ENCODE measurements at places on chromosomes 2 and 18.

DNA sequence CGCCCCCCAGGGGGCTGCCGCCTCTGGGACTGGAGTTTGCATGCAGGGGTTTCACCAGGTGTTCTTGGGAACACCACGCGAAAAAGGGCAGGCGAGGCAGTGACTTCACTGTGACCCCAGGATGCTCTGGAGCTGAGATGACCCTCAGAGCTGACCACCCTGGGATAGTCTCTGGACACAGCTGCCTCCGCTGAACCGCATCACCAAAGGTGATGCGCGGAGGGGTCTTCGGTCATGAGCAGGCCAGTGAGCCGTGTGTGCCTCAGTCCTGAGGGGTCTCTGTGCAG is 17.5 kb downstream of the GPR35 start:
- DNase-seq = no peak

- DNase-seq = no peak
These were observed 8.2 kb downstream of the STK36 start for GRCh38 chr2:218680061-218680460.

DNA sequence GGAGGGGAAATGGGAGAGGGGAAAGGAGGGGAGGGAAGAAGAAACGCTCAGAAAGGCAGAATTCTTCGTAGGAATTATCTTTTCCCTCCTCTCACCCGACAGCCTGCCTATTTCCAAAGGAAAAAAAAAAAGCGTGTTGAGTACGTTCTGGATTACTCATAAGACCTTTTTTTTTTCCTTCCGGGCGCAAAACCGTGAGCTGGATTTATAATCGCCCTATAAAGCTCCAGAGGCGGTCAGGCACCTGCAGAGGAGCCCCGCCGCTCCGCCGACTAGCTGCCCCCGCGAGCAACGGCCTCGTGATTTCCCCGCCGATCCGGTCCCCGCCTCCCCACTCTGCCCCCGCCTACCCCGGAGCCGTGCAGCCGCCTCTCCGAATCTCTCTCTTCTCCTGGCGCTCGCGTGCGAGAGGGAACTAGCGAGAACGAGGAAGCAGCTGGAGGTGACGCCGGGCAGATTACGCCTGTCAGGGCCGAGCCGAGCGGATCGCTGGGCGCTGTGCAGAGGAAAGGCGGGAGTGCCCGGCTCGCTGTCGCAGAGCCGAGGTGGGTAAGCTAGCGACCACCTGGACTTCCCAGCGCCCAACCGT is at the start of gene GAD1:
Gene GAD1, plus strand, starts transcription at position 384 of the 589 bp plus-strand sequence. CDS start 1,705 bp downstream, outside the sequence.
- peak; percentile 36 for DNase-seq

DNA sequence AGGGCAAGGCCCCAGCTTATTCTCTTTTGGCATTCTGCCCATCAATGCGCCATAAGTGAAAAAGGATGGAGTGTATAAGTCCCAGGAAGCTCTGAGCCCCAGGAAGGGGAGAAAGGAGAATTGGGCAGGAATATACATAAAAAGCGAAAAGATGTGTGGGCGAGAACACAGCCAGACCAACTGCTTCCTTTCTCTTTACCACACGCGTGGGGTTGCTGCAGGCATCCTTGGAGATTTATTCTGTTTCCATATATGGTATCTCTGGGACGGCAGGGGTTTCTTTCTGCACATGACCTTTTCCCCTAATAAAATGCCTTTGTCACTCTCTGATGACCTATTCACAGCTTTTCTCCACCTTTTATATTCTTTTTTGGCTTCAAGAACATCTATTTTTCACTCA is 440.5 kb downstream of the NBAS start:
- DNase-seq = no peak

DNA sequence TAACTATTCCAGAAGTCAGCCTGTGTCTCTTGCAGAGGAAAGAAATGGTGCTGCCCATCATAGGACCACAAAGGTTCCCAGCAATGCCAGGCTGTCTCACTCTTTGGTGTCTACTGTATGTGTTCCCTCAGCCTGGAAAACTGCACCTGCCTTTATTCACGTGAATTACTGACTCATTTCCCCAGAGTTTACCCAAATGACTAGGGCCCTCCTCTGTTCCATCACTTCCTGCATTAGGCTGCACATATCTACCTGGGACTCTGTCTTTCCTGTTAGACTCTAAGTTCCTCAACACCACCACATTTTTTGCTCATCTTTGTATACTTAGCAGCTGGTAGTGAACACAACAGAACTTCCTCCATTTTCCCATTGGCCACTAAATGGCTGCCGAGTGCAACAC is 188.3 kb downstream of the FHOD3 start:
- DNase-seq = no peak

- no peak for DNase-seq
These were observed 440.4 kb downstream of the CCDC85A start for GRCh38 chr2:56624181-56624580.

DNA sequence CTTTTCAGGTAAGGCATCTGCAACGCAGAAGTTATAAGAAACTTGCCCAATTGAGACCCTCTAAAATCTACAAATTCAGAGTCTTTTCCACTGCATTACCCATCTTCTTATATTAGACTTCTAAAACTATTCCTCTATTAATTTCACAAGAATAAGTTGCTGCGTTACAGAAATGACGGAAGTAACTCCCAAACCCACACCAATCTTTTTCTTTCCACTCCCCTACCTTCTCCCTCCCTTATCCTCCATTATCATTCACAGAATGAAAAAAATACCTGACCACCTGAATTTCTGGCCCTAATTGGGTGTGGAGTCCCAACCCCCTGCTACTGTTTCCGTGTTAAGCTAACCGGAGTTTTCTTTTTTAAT is 689 bp downstream of the RPRD1A start:
- peak; percentile 28 for DNase-seq

DNA sequence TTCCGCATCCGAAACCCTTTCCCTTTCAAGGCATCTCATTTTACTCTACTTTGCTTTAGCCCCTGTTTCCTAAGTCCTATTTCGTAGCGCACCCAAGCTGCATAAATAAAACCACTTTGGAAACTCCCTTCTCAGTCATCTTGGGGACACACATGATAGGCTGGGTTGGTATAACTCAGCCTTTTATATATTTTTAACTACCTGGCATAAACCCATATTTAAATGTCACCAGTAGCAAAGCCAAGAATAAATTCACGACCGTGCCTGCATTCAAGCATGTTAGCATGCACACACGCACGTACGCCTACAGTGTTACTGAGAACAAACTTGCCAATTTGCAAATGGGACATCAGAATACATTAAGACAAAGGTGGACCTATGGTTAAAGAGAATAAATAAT is 564.7 kb upstream of the PIK3C3 start:
- DNase-seq = no peak

- DNase-seq = no peak
These were observed 440.7 kb downstream of the MTX2 start for GRCh38 chr2:176709991-176710390.

DNA sequence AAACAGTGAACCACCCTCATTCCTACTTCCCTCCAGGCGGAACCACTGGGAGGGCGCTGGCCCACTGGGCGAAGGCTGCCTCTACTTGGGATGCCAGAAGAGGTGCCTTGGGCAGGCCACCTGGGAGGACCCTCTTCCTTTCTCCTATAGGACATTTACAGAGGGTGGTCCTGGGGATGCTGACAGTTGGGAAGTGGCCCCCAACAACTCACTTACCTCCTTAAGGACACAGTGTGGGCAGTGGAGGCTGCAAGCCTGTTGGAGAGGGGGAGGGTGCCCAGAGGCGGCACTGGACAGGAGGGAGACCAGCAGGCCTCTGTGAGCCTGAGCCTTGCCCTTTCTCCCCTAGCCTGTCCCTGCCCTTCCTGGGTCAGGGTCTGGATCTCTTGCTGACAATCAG is 346.4 kb upstream of the HS6ST1 start:
- DNase-seq = no peak

- DNase-seq = no peak
These were observed 95.9 kb downstream of the POLE4 start for GRCh38 chr2:75054296-75054695.

GRCh38 chr2:127706215-127706990 is 5.1 kb downstream of the SFT2D3 start:
- DNase-seq = no peak

- DNase-seq = peak; percentile 57
These were observed 306.0 kb upstream of the EPC2 start for GRCh38 chr2:148338541-148338940.

GRCh38 chr2:134124047-134124753 is 129.7 kb upstream of the MGAT5 start:
- DNase-seq = no peak

- peak; percentile 43 for DNase-seq
These were observed 114.7 kb downstream of the DNAH6 start for GRCh38 chr2:84631047-84631446.

DNA sequence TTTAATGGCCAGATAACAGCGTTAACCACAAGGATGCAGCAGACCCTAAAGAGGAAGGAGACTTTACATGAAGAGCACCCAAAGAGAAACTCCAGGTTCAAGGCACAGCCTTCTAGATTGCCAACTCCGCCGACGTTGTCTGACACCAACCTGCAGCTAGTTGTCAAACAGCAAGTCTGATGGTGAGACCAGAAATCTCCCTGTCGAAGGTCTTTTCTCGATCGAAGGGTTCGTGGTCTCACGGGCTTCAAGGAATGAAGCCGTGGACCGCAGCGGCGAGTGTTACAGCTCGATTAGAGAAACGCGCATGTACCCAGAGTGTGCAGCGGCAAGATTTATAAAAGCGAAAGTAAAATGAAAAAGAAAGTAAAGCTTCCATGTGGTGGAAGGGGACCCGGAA is 656.3 kb downstream of the XIRP2 start:
- no peak for DNase-seq

DNA sequence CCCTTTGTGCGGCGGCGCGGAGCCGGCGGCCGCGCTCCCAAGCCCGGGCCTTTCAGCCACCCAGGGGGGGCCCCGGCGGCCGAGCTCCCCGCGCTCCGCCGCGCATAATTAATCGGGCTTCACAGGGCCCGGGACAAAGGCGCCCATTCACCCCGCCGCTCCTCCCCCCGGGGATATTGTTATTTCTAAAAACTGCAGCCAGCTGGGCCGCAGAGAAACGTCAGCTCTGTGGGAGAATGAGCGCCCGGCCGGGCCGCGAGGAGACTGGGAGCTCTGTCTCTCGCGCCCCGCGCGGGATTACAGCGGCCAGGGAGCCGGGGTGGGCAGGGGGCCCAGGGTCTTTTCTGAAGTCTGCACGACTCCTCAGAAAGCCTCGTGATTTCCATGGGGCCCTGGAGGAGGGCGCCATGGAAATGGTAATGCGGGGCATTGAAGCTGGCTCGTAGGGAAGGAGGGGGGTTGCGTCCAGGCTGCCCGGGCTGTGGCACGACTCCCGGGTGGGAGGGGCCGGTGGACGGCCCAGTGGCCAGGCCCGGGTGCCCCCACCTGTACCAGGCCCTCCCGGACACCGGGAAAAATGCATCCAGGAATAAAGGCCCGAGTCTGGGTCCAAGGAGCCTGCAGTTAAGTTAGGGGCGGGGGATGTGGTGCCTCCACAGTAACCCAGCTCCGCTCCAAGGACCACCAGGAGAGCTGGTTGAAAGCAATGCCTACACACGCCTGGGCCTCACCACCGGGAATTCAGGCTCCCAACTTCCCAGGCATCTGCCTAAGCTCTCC is 125.3 kb downstream of the ZFP36L2 start:
- DNase-seq = peak; percentile 42

- DNase-seq = no peak
These were observed 141.8 kb upstream of the BCL2L11 start for GRCh38 chr2:110978756-110979470.

DNA sequence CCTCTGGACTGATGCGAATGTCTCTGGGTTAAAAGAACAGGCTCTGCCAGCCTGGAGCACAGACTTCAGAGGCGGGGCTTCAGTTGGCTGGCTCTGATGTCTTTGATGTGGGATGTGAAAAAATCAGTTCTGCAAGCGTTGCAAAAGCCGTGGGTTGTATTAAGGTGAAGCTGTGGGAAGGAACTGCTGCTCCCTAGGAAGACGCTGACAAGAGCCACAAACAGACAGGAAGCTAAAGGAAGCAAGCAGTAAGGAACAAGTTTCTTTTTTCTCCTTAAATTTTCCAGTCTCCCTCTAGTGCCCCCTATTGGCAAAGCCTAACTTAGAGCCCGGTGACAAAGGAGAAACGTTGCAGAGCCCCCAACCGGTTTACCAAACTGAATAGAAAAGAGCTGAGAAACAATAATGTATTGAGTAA is 239.0 kb downstream of the CCDC178 start:
- peak; percentile 44 for DNase-seq

DNA sequence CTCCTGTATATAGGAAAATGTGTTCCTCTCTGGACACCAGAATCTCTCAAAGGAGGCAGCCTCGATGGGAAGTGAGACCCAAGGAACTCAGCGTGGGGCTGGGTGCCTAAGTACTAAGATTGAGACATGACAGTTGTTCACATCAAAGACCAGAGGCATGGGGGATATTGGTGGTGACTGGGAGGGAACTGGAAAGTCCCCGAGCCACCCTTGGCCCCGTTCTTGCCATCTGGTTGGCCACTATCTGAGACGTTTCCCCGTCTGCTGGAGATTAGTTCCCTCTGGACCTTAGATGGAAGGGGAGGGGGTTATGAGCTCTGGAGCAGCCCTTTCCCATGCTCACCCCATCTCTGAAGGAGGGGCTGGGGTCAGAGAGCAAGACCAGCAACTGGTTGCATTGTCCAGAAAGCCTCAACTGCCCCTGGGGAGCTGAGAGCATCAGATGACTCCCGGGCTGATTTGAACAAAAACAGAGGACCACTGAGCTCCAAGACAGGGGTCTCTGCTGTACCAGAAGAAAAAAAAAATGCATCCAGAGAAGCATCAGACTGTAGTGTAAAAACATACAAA is 11.8 kb downstream of the FBLN7 start:
- no peak for DNase-seq

DNA sequence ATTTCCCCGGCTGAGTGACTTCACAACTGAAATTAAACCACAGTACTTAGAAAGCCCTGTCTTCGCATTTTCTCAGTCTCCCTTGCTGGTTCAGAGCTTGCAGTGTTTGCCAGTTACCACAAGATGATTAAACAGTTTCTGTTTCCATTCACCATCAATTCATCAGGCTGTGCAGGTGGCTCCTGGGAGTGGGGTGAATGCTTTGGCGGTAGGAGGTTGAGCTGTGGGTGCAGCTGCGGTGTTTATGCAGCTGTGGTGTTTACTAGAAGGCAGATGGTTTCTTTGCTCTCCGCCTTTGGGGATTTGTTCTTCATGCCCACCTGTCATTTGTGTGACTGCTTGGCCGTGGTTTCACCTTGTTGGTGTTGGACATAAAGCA is 16.1 kb downstream of the ACOXL start:
- DNase-seq = no peak

DNA sequence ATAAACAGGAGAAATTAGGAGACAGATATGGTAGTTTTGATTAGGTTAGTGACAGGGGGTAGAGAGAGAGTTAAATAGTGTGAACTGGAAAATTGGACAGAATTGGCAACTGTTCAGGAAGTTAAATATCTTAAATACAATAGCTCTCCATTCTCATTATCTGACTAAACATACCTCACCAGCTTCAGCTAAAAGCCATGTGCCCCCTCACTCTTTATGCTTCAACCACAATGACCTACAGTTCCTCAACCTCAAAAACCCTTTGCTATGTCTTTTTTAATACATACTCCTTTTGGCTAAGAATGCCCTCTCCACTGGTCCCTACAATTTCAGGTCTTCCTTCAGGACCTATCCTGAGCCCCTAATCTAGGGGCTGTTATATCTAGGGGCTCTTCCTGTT is 740.2 kb upstream of the ZEB2 start:
- no peak for DNase-seq
